KG1 (cell line): ENCODE measurements at places on chromosomes 5 and 9.
A peak's percentile ranks its signal among the peaks of the same experiment; 100 is the strongest.

GRCh38 chr5:132486318-132487094 is 4.1 kb downstream of the IRF1 start:
- no peak for DNase-seq

DNA sequence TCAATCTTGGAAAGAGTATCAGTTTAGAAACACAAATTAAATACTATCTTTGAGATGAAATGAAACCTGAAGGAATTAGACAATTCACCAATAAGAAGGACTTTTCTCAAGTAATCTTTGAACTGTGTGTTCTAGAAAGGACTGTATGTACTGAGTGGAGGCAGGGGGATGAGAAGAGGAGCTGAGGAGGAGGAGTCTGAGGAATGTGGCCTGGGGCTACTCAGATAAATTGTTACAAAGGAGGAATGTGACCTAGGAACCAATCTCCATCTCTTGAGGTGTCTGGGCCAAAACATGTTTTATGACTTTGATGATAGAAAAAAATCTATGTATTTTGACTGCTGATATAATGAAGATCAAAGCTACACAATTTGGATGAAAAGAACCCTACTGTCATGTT is 124.3 kb upstream of the ANKRD55 start:
- DNase-seq, result no peak

- no peak for DNase-seq
Measured at GRCh38 chr5:81609810-81610375, 141.0 kb downstream of the SSBP2 start.

GRCh38 chr5:42583322-42583721 is 160.1 kb downstream of the GHR start:
- DNase-seq, result peak; percentile 12

- DNase-seq, result no peak
Measured at GRCh38 chr5:139023286-139023685, 148.2 kb upstream of the LRRTM2 start.

DNA sequence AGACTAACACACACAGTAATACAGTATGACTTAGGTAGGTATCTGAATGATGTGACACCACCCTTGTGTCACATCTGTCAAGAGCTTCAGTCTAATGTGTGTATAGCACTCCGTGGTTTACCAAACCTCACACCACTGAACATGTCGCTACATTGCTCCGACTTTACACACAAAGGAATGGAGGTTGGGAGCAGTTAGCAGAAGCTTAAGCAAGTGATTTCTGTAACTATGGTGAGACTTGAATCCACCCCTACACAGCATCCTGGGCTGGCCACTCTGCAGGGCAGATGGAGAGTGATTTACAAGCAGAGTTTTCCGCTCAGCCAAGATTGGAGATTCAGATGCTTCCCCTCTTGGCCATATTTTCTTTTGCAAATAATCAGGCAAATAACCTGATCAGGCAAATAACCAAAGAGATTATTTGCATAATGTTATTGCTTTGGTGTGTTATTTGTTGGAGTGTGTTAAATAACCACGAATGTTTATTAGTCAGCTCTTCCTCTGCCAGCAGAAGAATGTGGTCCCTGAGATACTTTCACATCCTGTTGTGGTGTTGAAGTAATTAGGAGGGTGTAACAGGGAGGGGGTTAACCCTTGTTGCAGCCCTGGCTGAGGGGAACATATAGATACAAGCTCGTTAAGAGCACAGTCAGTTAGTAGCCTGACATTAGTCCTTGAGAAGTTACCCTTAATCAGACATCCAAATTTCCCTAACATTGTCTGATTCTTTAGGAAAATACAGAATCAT is 92.8 kb downstream of the SNX18 start:
- DNase-seq, result no peak

DNA sequence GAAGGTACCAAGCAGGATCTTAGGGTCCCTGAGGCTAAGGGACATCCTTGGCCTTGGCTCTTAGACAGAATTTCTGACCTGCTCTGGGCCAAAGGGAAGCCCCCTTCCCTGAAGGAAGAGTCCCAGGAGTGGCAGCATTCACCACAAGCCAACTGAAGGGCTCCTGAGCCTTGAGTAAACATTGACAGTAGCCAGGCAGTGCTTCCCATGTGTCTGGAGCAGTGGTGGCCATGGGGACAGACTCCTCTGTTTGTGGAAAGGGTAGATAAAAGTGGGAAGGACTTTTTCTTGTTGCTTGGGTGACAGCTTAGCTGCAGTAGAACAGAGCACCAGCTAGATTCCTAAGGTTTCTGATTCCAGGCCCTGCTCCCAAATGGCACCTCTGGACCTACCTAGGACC is 61.4 kb upstream of the VLDLR start:
- no peak for DNase-seq

DNA sequence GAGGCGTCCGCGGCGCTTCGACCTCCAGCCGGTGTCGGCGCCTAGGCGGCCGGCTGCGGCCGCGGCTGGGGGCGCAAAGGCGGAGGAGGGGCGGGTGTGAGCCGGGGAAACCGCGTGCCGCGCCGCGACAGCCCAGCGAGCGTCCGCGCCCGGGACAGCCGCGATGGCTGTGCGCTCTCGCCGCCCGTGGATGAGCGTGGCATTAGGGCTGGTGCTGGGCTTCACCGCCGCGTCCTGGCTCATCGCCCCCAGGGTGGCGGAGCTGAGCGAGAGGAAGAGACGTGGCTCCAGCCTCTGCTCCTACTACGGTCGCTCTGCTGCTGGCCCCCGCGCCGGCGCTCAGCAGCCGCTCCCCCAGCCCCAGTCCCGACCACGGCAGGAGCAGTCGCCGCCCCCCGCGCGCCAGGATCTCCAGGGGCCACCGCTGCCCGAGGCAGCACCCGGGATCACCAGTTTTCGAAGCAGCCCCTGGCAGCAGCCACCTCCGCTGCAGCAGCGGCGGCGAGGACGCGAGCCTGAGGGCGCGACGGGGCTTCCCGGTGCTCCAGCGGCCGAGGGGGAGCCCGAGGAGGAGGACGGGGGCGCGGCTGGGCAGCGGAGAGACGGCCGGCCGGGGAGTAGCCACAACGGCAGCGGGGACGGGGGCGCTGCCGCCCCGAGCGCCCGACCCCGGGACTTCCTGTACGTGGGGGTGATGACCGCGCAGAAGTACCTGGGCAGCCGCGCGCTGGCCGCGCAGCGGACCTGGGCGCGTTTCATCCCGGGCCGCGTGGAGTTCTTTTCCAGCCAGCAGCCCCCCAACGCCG is 605 bp downstream of the CHSY3 start:
- no peak for DNase-seq

DNA sequence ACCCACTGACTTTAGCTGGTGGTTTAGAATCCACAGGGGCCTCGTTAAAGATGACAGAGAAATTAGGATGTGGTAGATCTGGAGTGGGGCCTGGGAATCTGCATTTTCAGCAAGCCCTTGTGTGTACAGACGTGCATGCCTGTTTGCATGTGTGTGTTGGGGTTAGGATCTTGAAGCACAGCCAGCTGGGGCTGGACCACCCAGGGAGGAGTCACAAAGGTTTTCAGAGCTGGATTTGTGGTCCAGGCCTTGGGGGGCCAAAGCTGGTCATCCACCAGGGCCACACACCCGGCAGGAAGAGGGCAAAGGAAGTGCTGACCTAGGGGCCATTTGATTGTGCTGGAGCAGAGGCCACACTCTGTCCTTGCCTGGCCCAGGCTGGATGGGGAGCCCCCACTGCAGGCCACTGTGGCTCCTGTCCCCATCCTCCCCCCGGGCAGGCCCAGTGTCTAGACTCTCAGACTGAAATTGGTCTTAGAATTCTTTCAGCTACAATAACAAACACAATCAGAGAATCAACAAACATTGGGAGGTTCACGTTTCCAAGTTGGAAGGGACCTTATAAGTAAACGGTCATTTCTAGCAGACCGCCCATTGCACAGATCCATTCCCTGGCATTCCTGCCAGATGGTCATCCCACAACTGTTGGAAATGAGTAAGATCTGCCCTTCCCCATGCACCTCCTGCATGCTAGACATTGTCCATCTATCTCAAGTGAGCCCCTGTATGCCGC is 10.3 kb downstream of the CDX1 start:
- no peak for DNase-seq

DNA sequence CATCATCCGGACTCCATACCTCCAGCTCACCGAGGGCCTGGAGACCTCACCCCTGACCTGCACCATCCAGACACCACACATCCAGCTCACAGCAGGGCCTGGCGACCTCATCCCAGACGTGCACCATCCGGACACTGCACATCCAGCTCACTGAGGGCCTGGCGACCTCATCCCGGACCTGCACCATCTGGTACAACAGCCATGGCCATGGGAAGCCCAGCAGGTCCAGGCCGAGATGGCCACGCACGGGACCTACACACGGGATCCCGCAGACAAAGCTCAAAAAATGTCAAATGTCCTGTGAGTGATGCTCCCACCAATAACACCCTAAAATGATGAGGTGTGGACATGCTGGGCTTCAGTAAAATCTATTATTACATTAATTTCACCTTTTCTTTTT is 9.7 kb downstream of the TERT start:
- DNase-seq, result no peak

DNA sequence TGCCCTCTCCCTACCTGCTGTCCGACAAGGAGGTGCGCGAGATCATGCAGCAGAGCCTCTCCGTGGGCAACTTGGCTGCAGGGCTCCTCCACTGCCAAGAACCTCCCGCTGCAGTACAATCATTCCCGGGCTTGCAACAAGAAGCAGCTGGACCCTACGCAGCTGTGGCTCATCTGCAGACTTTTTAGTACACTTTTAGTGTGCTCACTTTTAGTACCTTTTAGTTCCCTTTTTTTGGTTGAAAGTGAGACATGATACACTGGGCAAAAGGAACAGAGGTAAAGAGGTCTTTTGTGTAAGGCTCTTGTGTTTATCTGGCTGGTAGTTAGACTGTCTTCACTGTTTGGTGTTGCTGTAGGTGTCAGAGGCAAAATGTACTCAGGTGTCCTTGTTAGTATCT is 58.1 kb upstream of the SPTLC1 start:
- DNase-seq, result no peak

DNA sequence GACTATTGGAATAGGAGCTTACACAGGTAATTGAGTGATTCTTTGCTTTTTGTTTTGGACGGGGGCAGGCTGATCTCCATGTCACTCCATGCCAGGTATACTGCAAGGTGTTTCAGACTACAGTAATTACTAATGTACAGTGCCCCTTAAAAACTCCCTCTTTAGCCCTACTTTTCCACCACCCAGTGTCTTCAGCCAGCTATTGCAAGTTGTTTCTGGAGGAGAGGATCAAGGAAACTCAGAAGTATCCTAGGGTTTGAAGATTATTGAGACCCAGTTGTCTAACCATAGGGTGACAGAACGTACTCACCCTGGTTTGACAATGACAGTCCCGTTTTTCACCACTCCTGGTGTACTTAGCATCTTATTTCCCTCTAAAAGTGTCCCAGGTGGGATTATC is 13.4 kb downstream of the CFAP95 start:
- DNase-seq, result no peak

DNA sequence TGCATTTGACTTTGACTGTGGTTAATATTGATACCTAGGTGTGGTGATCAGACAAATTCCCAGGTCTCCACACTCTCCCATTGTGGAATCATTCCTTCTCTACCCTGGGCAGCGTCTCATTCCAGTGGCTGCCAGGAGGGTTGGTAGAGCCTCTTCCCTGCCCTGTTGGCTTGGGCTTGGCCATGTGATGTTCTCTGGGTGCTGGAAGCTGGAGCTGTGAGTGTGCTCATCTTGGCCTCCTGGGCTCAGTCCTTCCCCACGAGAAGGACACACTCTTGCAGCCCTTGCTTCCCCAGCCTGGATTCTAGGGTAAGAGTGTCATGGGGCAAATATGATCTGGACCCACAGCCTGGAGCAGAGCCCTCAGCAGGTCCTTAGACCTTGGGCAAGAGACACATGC is 167.2 kb upstream of the IRX4 start:
- DNase-seq, result no peak

- no peak for DNase-seq
Measured at GRCh38 chr9:136700304-136700703, 12.1 kb upstream of the DIPK1B start.

GRCh38 chr5:111454198-111454622 is 58.1 kb downstream of the STARD4 start:
- DNase-seq, result no peak

- DNase-seq, result no peak
Measured at GRCh38 chr9:131330814-131331600, 41.5 kb downstream of the PLPP7 start.

GRCh38 chr5:180522330-180522729 is 28.2 kb downstream of the CNOT6 start:
- DNase-seq, result no peak

- no peak for DNase-seq
Measured at GRCh38 chr9:123175854-123176629, 92.3 kb downstream of the STRBP start.

- DNase-seq, result no peak
Measured at GRCh38 chr5:60651872-60652620, 47.9 kb downstream of the DEPDC1B start.

- no peak for DNase-seq
Measured at GRCh38 chr5:67310169-67310568, 113.6 kb upstream of the CD180 start.

- no peak for DNase-seq
Measured at GRCh38 chr5:132873119-132873929, at the start of gene LEAP2. Gene LEAP2 (plus strand): TSS chr5:132873668. CDS start chr5:132873695, 27 bp downstream.

GRCh38 chr9:90000925-90001324 is 396.1 kb downstream of the GADD45G start:
- no peak for DNase-seq

DNA sequence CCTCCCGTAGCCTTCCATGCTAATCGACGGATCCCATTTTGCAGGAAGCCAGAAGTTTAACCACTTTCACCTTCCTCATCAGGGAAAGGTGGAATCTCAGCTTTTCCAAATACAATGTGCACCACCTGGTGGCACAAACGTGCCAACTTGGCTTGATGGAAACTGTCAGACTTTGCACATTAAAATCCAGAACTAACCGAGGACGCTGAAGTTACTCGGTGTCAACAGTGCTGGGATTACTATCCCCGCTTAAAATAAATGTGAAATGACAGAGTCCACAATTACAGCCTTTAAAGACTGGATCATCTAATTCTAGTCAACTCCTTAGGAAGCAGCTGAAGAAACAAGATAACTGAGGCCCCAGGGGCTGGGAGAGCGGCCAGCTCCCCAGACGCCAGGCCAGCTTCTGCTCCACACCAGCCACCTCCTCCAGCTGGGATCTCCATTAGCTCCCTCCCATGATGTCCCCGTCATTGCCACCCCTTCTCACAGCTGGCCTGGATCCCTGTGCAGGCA is 50.1 kb upstream of the RETREG1 start:
- DNase-seq, result no peak
